ENCODE measurements at places on chromosomes 5 and 9.

GRCh38 chr5:92428415-92428814 lies 1045.3 kb upstream of the ARRDC3 start:
- DNase-seq: no peak

DNA sequence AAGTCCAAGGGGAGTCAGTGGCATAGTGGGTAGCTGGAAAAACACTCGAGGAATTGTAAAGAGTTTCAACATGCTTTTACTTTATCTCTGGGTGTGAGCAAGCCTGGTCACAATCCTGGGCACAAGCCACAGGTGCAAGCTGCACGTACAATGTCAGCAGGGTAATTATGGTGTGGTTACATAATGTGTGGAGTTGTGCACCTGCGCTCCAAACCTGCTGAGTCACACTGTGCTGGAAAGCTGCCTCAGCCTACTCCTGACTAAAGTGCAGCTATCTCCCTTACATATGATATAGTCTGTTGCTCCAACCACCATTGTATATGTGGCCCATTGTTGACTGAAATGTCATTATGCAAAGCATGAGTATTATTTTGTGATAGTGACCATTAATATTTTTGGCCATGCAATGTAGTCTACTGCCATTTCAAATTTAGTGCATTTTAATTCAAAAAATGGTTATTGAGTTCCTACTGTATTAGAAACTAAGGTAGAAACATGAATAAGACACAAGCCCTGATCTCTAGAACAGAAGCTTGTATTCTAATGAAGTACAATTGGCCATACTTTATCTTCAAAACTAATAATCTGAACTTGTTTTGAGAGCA lies 160.9 kb upstream of the SLC30A5 start:
- no peak for DNase-seq

- no peak for DNase-seq
Measured at GRCh38 chr5:626850-627249, 14.7 kb downstream of the CEP72 start.

DNA sequence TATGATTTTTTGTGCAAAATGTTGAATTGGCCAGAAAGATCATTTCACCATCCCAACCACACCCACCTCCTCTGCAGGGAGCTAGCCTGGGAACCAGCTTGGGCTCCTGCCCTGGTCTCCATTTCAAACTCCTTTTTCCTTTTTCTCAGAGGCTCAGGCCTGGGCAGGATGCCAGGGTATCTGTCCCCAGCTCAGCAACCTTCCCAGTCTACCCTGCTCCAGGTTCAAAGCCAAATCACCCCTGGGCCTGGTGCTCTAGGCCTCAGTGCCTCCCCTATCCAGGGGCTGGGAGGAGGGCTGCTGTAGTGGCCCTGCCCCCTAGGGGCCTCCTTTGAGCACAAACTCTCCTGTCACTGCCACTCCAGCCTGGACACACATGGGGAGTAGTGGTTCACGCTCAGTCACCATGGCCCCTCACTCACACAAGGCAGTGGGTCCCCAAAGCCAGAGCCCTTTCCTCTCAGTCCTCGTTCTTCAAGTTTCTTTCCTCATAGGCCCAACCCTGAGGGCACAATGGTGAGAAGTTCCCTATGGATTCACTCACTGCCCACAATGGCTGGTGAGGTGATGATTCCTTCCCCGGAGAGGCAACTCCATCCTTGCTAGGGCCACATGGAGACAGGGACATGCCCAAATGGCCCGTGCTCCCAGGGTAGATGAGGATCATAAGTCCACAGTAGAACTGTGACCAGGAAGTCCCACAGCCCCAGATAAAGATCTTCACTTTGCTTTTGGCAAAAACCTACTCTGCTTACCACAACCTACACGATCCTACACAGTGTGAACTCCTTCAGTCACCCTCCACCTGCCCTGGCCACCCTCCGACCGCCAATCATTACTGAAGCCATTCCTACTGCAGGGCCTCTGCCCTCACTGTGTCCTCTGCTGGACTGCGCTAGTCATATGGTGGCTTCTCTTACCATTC lies 1.6 kb upstream of the ST6GALNAC4 start:
- DNase-seq: peak; percentile 78

DNA sequence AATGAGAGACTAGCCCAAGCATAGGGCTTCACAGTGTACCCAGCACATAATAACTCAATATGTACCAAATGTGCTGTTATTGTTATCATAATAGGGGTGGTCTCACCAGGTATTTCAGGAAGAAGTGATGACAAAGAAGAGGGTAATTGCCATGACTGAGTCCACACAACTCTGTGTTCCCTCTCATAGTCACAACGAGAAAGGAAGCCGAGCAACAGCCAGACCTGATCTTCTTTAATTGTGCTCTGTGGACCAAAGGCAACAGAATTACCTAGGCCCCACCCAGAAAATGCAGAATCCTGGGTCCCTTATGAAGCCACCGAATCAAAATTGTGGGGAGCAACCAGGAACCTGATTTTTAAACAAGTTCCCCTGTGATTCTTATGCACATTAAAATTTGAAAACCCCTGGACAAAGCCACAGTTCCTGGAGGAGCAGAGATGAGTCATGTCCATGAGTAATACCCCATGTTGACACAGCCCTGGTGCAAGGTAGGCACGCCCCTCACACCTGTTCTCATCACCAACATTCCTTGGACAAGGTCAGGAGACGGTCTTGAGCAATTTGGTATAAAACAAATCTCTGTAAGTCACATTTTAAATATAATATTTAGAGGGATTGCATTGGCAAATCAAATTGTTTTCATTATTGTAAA lies 5.2 kb downstream of the FGF1 start:
- DNase-seq: no peak

- DNase-seq: no peak
Measured at GRCh38 chr5:7714119-7714518, 136.8 kb downstream of the CFAP90 start.

DNA sequence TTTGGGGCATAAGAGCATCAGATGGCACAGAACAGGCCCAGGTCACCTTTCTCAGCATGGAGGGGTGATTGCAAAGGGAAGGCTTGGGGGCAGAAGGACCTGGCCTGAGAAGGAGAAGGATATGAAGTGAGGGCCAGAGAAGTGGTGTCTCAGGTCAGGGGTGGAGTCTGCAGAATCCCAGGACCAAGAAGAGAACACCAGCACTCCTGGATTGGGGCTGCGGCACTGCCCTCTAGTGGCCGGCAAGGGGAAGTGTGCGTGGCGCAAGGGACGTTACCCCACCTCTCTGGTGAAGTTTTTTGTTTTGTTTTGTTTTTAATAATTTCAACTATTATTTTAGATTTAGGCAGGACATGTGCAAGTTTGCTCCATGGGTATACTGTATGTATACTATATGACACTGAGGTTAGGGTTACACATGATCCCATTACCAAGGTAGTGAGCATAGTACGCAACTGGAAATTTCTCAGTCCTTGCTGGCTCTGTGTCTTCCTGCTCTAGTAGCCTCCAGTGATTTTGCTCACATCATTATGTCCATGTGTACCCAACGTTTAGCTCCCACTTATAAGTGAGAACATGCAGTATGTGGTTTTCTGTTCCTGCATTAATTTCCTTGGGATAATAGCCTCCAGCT lies 1548.6 kb downstream of the EFNA5 start:
- DNase-seq: peak; percentile 13

GRCh38 chr5:65611524-65611923 lies 12.6 kb downstream of the TRIM23 start:
- no peak for DNase-seq

- DNase-seq: peak; percentile 52
Measured at GRCh38 chr9:2810420-2811075, 33.3 kb downstream of the PUM3 start.

DNA sequence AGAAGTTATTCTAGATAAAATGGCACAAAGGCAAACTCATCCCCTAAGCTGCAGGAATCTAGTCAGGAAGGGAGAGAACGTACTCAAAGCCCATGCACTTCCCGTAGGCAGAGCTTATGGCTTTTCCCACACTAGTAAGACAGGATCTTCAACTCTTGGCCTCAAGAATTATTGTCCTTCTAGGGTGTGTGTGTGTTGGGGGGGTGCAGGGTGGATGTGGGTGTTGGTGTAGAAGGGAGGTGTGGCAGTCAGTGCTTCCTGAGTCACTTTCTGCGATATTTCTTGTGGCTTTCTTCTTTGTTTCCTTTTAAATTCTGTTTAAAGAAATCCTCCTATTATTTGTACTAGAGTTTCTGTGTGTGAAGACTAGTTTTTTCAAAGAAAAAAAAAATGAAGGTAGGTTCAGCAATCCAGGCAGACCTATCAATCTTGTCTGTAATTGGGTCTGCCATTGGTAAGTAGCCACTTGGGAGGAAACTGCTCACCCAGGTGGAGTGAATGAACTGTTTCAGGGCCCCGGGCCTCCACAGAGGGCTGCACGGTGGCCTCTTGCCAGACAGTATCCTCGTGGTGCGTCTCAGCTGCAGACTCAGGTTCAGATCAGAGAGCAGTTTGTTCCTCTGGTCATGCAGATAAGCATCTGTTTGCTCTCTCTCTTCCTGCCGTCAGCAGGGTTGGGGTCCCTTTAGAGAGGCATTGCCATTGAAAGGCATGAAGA lies 131.9 kb downstream of the NPR3 start:
- DNase-seq: no peak

- DNase-seq: no peak
Measured at GRCh38 chr5:34957321-34957720, 28.0 kb downstream of the DNAJC21 start.

DNA sequence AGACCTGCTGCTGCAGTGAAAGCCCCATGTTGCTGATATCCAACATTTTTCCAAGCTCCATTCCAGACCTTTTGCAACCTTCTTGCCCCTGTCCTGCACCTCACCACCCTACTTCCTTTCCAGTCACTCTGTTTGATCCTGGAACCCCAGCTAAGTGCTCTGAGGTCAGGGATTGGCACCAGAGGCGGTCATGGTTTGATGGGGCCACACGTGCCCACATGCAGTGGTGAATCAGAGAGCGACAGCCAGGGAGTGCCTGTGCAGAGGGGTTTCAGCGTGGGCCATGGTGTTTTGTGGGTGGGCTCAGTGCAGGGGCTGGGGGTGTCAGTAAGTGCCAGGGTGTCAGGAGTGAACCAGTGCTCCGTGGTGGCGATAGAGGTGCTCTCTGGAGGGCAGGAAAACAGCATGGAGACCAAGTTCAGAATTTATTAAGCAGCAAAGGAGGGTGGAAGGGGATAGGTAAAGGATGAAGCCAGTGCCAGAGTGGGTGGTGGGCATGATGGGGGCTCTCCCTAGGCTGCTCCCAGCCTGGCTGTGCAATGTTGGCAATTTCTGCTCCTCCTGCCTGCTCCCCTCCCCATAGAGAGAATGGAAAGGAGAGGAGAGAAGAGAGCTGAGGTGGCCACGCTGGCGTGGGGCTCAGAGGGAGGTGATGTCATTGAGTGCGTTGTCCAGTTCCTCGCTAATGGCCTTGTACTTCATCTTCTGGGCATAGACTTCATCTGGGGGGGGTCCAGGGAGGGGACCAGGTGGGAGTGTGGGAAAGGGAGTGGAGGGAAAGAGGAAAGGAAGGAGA lies 7.0 kb downstream of the TPM2 start:
- DNase-seq: no peak

GRCh38 chr9:127092041-127092608 lies 30.3 kb downstream of the ANGPTL2 start:
- no peak for DNase-seq

GRCh38 chr9:134449180-134449916 lies 123.1 kb downstream of the RXRA start:
- peak; percentile 86 for DNase-seq

GRCh38 chr5:158882236-158882635 lies 217.5 kb downstream of the EBF1 start:
- no peak for DNase-seq

- peak; percentile 83 for DNase-seq
Measured at GRCh38 chr9:124617477-124618141, 110.4 kb upstream of the NR5A1 start.

- no peak for DNase-seq
Measured at GRCh38 chr5:154418344-154418820, 27.4 kb upstream of the SAP30L start.

- DNase-seq: no peak
Measured at GRCh38 chr9:4397917-4398316, 92.4 kb upstream of the SLC1A1 start.

DNA sequence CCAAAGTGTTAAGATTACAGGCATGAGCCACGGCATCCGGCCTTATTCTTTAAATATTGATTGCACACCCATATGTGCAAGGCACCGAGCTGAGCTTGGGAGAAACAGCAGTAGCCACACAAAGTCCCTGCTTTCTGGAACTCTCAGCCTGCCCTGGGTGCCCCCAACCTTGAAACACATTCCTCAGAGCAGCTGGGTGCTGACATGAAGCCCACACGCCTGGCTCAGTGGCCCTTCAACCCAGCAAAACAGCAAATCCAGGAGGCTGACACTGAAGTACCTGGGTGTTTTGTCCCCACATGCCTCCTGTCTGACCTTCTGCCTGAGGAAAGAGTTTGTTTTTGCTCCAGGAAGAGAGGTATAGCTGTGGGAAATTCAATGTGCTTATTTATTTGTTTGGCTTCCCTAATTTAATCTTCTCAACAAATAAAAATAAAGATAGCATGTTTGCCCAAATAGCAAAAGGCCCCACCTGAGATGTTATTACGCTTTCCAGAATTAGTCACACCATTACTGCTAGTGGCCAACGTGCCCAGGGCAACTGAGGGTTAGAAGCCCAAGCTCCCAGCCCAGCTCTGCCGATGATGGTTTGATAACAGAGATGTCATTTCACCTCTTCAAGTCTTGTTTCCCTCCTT lies 13.4 kb upstream of the TCOF1 start:
- no peak for DNase-seq

- DNase-seq: no peak
Measured at GRCh38 chr9:70030156-70030555, 13.5 kb upstream of the MAMDC2 start.

GRCh38 chr9:136010615-136011361 lies 49.6 kb upstream of the UBAC1 start:
- DNase-seq: no peak

DNA sequence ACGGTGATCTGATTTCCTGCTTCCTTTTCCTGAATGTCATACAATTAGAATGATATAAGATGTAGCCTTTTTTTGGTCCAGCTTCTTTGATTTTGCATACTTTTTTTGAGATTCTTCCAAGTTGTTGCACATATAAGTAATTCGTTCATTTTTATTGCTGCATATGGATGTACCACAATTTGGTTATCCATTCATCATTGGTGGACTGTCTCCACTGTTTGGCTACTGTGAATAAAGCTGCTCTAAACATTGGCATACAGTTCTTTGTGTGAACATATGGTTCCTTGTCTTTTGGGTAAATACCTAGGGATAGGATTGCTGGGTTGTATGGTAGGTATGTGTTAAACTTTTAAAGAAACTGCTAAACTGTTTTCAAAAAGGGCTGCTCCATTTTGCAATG lies 52.6 kb downstream of the OR1J1 start:
- DNase-seq: no peak

GRCh38 chr5:17720071-17720470 lies 85.8 kb downstream of the TAF11L14 start:
- DNase-seq: no peak

- DNase-seq: no peak
Measured at GRCh38 chr5:42037379-42037932, 112.4 kb downstream of the FBXO4 start.

GRCh38 chr5:25568989-25569625 lies 924.3 kb upstream of the CDH10 start:
- no peak for DNase-seq

DNA sequence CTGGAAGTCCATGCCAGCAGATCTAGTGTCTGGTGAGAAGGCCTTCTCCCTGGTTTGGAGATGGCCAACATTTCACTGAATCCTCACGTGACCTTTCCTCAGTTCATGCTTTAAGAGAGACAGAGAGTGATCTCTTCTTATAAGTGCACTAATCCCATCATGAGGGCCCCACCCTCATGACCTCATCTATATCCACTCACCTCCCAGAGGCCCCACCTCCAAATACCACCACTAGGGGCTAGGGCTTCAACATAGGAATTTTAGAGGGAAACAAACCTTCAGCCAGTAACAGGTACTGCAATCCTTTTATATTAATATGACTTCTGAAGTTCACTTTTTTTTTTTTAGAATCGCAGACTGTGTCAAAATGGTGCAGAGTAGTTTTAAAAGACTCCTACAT lies 496.9 kb upstream of the ADAMTS16 start:
- DNase-seq: no peak
